ENCODE measurements at places on chromosomes 2 and 18. TPM values are rescaled to one million over a fixed set of nuclear protein-coding genes. Genes with fewer than 3 reads are reported as not detected.

- peak; percentile 90 for DNase-seq
Measured at GRCh38 chr2:47767880-47768609, 14.9 kb upstream of the MSH6 start.

DNA sequence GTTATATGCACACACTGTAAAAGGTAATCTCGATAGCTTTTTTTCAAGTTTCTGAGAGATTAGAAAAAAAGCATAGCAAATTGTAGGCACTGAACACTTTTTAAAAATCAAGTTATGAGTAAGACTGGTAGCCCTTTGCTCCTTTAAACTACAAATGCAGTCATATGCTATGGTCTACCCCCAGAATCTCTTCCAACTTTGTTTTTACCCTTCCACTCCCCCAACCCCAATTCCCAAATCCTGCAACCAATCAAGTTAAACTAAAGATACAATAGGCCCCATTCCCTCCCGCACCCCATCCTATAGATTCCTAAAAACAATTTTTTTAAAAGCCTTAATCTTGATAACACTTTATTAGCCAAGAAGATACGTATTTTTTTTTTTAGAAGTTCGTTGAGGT is 752 bp upstream of the BAZ2B start:
- DNase-seq: no peak

DNA sequence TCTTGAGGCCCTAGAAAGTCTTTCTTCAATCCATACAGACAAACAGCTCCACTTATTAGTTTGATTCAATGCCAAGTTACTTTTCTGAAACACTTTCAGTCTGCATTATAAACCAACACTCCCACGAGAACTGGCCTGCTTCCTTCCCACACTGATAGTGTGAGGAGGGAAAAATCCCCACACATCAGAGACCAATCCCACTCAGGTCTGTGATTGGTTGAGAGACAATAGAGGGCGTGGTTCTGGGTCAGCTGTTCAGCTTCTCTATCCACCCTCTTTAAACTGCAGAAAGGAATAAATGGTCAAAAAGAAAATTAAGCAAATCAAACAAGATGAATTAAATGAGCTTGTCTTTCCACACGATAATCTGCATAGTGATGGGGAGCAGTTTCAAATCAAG is 152.5 kb downstream of the NRP2 start:
- DNase-seq: no peak

RASGRP3 gene
- total RNA-seq: 487 TPM

SERPINB4 gene
- total RNA-seq: 0.41 TPM

DNA sequence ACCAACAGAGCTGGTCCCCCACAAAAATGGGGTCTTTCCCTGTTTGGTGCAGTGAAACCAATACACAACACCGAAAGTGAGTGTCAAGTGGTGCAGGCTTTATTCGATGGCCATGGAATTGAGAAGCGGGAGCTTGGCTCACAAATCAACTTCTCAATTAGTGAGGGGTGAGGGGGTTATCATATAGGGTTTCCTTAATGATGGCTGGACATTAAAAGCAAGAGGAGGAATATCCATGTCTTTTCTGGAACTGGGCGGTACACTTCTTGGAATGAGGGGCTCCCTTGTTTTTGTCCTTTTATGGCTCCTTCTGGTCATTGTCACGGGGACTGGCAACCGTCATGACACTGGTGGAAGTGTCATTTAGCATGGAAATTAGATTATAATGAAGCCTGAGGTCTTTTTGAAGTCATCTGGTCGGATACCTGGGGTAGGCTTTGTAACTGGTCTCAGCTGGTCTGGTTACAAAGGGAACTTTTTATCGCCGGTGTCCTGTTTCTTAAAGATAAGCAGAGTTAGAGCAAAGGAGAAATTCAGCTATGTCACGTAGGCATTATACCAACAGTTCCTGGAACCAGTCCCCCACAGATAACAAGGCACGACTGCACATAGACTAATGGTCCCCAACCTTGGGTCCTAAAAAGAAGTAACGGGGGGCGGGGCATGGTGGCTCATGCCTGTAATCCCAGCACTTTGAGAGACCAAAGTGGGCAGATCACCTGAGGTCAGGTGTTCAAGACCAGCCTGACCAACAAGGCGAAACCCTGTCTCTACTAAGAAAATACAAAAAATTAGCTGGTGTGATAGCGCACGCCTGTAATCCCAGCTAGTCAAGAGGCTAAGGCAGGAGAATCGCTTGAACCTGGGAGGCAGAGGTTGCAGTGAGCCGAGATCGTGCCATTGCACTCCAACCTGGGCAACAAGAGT is 93.5 kb upstream of the NDUFV2 start:
- DNase-seq: no peak

DNA sequence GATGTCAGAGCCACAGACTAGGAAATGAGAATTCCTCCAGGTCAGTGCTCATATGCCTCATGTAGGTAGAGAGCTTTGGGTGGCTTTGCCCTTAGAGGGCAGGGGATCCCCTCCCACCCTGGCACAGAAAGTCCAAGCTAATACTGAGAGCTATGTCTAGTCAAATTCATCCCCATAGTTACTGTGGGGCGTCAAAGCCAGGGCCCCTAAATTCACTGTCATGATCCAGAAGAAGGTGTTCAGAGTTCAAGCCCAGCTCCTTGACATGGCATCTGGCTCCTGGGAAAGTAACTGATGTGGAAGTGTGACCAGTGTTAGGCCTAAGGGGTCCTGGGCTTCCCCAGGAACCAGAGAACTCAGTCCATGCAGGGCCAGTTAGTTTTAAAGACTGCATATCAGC is 1.8 kb downstream of the THNSL2 start:
- DNase-seq: no peak

DNA sequence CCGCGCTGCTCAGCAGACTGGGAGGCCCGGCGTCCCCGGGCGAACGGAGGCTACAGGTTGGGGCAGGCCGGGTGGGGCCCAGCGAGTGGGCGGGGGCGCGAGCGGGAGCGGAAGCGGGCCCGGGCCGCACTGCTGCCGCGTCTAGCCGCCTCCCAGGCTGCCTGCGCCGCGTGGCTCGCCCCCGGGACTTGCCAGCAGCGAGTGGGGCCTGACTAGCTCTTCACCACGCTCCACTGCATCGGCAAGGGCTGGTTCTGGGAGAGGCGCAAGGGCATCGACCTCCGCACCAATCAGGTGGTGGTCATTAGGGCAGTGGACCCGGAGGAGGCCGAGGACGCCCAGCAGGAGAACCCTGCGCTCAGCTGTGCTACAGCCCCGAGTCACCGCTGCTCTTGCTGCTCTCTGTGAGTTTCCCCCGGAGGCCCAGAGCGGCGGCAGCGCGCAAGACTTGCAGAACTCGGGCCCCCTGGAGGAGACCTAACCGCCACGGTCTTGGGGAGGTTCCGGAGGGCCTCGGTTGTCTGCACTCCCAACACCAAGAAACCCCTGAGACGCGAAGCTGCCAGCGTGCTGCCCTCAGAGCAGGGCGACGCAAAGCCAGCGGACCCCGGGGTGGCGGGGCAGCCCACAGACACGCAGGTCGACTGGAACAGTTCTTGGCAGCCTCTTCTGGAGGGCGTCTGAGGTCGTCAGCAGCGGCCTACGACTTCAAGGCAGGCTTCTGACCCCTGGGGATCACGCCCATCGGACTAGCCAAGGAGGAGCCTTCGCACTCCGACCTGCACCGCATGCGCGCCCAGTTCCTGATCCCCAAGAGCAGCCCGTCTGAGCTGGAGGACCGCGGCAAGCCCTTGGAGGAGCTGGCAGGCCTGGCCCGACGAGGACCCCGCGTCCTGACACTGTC is 27.2 kb upstream of the PTPN2 start:
- no peak for DNase-seq

EPHA4 gene
- total RNA-seq: 62.0 TPM
